Activated CD8-positive, alpha-beta T cell treated with anti-CD3 and anti-CD28 coated beads for 36 hours (primary cell): ENCODE measurements at places on chromosomes 3 and 15. TPM values are rescaled to one million over a fixed set of nuclear protein-coding genes. Genes with fewer than 3 reads are reported as not detected.

Gene CFAP44
- 3.1 TPM for total RNA-seq

Gene CAMP
- total RNA-seq = not detected

Gene CP
- total RNA-seq = not detected

Gene SLC12A1
- total RNA-seq = not detected

Gene TLR9
- total RNA-seq = 2.0 TPM

Gene CHL1
- not detected for total RNA-seq

Gene MASP1
- total RNA-seq = not detected
